ENCODE measurements at places on chromosomes 4 and X. TPM values are rescaled to one million over a fixed set of nuclear protein-coding genes. Genes with fewer than 3 reads are reported as not detected.

DNA sequence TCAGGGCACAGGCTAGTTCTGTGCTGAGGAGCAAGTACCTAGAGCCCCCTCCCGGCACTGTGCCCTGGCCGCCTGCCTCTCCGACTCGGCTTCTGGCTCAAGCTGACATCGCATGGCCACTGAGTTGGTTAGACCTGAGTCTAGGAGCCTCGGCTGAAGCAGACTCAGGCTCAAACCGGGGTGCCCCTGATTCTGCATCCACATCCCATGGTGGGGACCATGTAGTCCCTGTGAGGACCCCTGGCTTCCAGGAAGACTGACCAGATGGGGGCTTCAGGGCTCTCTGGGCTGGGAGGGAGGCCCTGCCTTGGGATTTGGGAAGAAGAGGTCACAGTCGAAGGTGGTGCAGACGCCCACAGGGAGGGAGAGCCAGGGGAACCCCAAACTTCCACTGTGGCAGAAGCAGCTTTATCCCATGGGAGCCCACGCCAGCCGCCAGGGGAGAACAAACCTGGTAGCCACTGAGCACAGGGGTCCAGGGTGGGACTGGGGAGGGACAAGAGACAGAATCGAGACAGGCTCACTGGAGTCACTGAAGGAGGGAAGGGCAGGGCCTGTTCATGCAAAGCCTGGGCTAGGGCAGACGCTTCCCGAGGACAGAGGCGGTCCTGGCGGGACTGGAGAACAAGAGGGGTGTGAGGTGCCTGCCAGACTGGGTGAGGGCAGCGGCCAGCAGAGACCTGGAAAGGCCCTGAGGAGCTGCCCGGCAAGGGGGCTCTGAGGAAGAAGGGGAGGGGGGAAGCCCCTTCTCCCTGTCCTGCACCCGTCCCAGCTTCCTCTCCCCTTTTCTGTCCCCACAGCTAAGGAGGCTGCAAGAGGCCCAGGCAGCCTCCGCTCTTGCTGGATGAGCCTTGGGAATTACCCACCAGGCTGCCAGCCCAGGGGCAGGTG is 1.1 kb downstream of the PDE6B start:
- DNase-seq: no peak

GRCh38 chr4:73735231-73735630 is 5.1 kb upstream of the CXCL8 start:
- peak; percentile 79 for DNase-seq

TEX13C gene
- total RNA-seq: not detected

BEX2 gene
- not detected for total RNA-seq

All from IMR-90 (cell line).